ENCODE measurements at places on chromosomes 3 and 15.

DNA sequence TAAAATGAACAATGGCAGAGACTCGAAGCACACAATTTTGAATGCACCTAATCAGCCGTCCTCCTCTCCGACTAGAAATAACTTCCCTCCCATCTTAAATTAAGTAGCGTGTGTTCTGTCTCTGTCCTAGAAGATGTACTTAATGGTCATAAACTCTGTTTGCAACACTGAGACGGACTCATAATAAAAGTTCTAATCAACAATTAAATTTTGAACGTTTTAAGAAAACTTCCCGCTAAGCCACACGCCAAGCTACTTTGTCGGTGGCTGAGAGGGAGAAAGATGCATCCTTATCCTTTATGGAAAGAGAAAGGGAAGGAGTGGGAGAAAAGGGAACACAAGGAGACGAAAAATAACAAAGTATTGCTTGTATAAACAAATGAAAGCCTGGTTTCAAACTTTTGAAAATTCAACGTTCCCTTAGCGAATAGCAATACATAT, 989 bp downstream of the GNB4 start:
- DNase-seq = no peak

- no peak for DNase-seq
Observed at GRCh38 chr3:151925876-151926275, 52.4 kb downstream of the SUCNR1 start.

GRCh38 chr3:173003471-173003870, 137.6 kb downstream of the SPATA16 start:
- DNase-seq = no peak

- DNase-seq = no peak
Observed at GRCh38 chr15:42984493-42985034, 64.0 kb upstream of the TTBK2 start.

DNA sequence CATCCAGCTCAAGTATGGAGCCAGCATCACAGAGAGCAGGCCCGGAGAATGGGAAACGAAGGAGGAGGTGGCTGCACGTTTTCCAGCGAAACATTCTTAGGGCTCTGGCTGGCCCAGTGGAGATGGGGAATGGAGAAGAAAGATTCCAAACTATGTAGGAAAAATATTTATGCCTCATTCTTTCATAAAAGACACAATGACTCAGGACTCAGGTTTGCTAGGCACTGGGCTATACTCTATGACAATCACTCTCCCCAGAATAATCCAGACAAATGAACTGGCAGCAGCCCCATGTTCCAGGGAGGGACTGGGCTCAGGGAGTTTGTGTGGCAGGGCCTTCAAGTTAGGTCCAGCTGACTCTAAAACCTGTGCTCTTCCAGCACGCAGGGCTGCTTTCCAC, 110.8 kb upstream of the RAD18 start:
- DNase-seq = no peak

- DNase-seq = no peak
Observed at GRCh38 chr15:101161656-101162055, 90.2 kb downstream of the CHSY1 start.

- no peak for DNase-seq
Observed at GRCh38 chr3:62378311-62378789, 5.0 kb upstream of the FEZF2 start.

- DNase-seq = peak; percentile 38
Observed at GRCh38 chr3:4350789-4351163, 47.6 kb downstream of the SETMAR start.

DNA sequence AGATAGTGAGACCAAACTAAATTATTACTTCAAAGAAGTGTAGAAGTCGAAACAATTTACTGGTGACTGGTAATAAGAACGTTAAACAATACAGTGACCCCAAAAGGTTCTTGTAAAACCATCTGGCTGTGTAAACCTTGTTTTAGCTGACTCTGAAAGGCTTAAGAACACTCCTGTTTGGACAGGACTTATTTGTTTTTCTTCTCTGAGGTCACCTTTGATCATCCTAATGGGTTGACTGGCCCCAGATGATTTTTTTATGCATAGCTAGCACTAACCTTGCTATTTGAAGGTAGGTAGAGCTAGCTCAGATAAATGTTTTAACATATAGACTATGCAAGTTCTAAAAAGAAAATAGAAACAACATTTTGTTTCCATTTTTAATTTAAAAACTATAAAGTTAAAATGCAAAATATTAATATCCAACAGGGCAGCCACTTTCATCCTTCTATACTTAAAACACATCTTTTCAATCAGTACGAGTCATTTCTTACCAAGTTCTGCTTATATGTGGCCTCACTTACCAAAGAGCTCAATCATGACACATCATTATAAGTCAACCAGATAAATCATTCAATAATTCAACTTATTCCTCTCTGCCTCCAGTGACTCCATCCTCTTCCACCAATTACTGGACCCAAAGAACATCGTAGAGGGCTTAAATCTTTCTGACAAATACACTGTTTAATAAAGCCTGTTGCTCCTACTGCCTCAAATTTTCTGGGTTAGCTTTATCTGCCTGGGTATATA, 158.8 kb downstream of the SSR3 start:
- no peak for DNase-seq

DNA sequence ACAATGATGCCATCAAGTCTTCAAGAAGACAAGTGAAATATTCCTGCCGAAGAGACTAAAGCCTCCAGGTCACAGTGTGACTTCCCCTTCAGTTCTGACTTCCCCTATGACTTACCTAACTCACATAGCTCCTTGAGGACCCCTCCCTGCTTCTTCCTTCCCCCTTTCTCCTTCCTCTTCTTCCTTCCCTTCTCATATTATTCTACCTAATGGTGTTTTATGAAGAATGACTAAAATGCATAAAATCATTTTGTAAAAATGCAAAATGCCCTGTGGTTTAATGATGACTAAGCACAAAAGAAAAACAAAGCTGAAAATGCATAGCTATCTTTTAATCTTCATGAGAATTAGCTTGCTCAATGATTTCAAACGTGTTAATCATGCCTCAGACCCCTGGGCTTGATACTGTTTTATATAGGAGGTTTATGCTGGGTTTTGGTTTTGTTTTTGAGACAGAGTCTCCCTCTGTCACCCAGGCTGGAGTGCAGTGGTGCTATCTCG, 26.1 kb upstream of the TM4SF4 start:
- no peak for DNase-seq

DNA sequence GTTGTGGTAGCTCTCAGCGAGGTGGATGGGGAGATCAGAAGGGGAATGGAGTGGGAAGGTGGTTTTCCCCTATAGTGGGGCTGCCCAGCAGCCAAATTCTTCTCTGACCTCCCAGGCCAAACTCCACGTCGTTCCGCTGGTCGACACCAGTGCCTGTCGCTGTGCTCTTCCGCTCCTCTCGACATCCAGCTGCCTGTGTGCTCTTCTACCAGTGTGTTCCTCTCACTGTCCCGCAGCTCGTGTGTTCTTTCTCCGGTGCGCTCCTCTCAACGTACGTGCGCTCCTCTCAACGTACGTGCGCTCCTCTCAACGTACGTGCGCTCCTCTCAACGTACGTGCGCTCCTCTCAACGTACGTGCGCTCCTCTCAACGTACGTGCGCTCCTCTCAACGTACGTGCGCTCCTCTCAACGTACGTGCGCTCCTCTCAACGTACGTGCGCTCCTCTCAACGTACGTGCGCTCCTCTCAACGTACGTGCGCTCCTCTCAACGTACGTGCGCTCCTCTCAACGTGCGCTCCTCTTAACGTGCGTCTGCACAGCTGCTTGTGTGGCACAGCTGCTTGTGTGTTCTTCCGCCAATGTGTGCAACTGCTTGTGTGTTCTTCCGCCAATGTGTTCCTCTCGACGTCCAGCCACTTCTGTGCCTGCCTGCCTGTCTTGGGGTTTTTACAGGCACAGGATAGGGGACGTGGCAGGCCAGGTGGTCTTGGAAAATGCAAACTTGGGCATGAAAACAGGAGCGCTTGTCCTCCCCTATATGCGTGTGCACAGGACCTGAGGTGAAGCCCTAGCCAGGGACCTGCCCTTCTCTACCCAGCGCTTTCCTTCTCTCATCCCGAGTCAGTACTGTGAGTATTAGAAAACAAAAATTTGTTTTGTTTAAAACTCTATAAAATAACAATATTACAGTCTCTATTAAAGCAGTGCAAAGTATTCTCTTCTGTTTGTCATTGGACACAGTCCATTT, 991.1 kb downstream of the GBE1 start:
- DNase-seq = no peak

DNA sequence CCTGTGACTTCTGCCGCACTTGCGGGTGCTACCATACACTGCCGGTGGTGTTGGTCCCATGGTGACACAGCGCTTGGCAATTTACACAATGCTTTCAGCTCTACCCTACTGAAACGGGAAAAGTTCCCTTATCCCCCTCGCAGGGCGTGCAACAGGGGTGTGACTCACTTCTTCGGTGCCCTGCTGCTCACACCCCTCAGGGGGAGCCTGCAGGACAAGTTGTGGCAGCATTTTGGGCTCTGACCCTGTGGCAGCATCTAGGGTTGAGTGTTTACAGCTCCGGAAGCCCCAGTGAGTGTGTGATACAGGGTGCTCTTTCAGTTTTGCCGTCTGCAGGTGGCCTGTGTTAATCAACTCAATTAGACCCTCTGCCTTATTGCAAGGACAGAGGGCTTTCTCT, 324.7 kb upstream of the RGMA start:
- no peak for DNase-seq

DNA sequence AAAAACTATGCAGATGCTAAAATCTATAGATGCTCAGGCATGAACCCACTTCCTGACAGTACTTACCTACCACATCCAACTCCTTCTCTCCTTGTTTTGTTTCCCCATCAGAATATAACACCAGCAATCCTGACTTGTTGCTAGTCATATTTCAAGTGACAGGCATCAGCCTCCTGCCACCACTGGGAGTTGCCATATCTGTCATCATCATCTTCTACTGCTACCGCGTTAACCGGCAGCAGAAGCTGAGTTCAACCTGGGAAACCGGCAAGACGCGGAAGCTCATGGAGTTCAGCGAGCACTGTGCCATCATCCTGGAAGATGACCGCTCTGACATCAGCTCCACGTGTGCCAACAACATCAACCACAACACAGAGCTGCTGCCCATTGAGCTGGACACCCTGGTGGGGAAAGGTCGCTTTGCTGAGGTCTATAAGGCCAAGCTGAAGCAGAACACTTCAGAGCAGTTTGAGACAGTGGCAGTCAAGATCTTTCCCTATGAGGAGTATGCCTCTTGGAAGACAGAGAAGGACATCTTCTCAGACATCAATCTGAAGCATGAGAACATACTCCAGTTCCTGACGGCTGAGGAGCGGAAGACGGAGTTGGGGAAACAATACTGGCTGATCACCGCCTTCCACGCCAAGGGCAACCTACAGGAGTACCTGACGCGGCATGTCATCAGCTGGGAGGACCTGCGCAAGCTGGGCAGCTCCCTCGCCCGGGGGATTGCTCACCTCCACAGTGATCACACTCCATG, 65.3 kb downstream of the TGFBR2 start:
- no peak for DNase-seq

- DNase-seq = no peak
Observed at GRCh38 chr15:32107477-32108080, 77.3 kb downstream of the CHRNA7 start.

DNA sequence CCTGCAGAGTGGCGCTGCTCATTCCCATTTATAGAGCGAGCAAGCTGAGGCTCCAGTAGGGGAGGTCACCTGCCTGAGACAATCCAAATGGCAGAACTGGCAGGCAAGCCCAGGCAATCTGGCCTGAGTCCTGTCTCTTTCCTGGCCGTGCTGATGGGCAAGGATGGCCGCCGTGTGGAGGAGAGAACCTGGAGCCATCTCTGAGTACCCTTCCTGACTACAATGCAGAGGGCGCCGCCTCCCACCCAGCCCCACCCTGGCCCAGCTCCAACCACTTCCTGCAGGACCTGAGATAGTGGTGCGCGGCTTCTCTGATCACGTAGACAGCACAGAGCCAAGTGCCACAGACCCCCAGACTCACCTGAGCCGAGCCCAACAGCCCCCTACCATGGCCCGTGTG, 7.0 kb downstream of the TLR9 start:
- no peak for DNase-seq

- DNase-seq = no peak
Observed at GRCh38 chr3:67008388-67008787, 10.3 kb downstream of the KBTBD8 start.

DNA sequence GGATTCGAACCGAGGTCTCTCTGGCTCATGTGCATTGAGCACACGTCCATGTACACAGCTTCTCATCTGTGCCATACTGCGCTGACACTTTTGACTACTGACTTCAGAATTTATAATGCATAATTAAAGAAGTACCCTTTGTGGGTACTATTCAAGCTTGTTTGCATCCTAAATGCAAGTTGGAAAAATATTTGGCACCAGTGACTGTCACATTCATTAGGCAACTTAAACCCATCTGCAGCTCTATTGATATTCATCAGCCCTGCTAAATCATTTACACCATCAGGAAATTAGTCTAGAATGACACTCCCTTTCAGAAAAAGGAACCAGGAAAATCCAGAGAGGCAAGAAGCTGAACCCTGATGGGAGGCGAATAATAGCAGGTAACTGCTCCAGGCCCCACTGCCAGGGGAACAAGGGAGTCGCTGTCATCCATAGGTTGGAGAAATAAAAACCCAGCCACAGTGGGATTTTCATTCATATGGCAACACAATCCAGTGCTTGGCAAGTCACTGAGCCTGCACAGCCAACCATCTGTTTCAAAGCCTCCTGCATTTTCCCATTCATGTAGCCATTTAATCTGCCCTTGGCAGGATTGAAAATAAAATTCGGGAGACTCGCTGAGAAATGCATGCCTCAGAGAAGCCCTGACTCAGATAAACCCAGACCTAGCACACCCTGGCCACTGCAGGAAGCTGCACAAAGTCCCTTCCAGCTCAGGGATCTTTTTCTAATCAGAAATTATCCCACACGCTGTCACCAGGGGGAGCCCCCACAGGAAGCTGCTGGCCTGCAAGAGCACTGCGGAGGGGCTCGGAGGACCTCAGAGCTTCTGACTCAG, 103.0 kb upstream of the VEPH1 start:
- DNase-seq = peak; percentile 16

GRCh38 chr15:27094235-27094634, 123.3 kb downstream of the GABRG3 start:
- no peak for DNase-seq

DNA sequence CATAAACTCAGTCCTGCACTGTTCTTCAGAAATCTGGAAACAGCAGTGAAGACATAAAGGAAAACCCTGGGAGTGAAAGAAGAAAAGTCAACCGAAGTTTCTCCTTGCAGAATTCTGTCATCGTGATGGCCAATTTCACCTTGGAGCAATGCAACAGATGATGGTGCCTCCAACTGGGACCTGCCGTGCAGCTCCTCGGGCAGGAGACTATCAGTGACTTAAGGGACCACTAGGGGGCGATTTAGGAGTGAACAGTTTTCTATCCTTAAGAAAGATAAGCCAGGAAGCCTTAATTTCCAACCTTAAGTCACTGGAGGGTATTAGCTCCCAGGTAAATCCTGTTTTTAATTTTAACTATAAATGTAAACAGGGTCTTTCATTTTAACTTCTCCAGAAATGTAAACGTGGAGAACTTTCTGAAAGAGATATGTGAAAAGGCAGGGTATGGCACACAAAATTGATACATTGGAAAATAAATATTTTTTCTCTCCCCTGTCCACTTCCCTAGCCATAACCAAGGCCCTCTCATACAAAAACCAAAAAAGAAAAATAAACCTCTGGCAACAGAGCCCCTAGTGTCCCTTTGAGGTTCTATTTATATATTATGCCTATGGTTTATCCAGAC, 116.3 kb downstream of the PDZRN3 start:
- peak; percentile 11 for DNase-seq

- no peak for DNase-seq
Observed at GRCh38 chr3:118244761-118245160, 789.9 kb downstream of the IGSF11 start.

Data from GM12892 (cell line).